ENCODE measurements at places on chromosomes 5 and 9. TPM values are rescaled to one million over a fixed set of nuclear protein-coding genes. Genes with fewer than 3 reads are reported as not detected.

- DNase-seq: no peak
These were observed 46.2 kb downstream of the PAX5 start for GRCh38 chr9:36987891-36988290.

DNA sequence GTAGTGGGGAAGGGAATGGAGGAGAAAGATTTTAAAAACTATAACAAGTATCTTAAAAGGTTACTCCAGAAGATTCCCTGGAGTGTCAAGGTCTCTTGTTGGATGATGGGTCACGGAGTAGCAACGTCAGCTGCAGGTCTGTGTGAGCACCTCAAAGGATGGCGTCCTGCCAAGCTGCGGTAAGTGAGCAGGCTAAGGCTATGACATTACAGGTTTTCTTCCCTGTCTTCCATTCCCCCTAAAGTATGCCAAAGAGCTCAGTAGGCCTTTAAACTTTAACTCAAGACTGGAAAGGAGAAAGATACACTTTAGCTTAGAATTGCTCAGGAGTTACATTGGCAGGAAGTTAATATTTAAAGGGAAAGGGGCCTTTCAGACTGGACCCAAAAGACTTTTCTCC is 17.5 kb downstream of the SPOCK1 start:
- DNase-seq: no peak

GRCh38 chr5:149804478-149805450 is 74.7 kb downstream of the PPARGC1B start:
- DNase-seq: no peak

- no peak for DNase-seq
These were observed 21.5 kb upstream of the SEMA4D start for GRCh38 chr9:89519366-89519805.

GRCh38 chr9:137445930-137446431 is 4.8 kb upstream of the ENTPD8 start:
- DNase-seq: no peak

The APBA1 gene
- total RNA-seq: 2.4 TPM

DNA sequence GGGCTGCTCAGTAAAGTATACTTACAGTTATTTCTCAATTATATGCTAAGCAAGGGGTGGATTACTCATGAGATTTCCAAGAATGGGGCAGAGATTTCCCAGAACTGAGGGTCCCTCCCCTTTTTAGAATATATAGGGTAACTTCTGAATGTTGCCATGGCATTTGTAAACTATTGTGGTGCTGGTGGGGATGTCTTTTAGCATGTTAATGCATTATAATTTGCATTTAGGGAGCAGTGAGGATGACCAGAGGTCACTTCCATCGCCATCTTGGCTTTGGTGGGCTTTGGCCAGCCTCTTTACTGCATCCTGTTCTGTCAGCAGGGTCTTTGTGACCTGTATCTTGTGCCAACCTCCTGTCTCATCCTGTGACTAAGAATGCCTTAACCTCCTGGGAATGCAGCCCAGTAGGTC is 35.5 kb downstream of the TTC1 start:
- no peak for DNase-seq

GRCh38 chr5:177220576-177220975 is 82.9 kb downstream of the RAB24 start:
- no peak for DNase-seq

GRCh38 chr9:38263532-38263931 is 129.0 kb upstream of the ALDH1B1 start:
- no peak for DNase-seq

DNA sequence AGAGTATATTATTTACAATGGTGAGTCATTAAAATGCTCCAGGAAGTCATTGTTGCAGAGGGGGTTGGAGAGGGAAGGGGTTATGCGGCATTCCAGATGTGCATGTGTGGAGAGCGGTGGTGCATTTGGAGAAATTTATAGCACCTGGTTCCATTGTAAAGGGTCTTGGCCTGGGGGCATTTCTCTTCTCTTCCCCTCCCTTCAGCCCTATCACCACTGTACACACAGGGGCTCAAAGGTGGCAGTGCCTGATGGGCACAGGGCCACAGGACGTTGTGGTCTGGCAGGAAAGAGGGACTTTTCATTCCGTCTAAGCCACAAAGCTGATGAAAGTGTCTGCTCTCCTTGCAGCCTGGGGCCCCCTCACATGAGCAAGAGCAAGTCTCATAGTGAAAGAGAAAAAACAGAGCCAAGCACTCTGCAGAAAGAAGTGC is 442.4 kb upstream of the ZNF462 start:
- no peak for DNase-seq

The SLC28A3 gene
- total RNA-seq: 0.60 TPM

DNA sequence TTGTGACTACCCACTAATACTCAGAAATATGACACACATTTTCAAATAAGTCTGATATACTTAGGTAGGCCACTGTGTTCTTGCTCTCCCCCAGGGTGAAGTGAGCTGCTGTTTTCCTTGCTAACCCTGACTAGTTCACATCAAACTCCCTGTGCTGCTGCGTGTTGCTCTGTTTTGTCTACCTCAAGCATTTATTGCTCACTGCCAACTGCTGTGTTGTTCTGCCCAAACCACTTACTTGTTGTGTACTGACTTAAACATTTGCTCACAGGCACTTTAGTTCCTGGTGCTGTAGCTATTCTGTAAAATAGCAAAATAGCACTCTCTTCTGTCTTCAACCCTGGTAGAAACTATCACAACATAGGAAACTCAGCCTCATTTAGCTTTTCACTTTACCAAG is 255.7 kb downstream of the HCN1 start:
- DNase-seq: no peak

DNA sequence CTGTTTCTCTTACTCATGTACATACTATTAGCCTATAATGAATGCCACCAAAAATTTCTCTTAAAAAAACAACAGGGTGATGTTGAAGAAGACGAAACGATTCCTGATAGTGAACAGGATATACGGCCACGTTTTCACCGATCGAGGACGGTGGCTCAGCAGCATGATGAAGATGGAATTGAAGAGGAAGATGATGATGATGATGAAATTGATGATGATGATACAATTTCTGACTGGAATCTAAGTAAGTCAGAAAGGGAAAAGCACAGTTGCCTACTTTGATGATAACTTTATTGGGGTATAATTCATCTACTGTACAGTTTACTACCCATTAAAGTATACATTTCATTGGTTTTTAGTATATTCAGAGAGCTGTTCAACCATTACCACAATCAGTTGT is 66.5 kb downstream of the TNPO1 start:
- DNase-seq: no peak

The CKMT2 gene
- not detected for total RNA-seq

The SVEP1 gene
- not detected for total RNA-seq

- no peak for DNase-seq
These were observed 259.5 kb downstream of the GRIA1 start for GRCh38 chr5:153749960-153750359.

The HMGCS1 gene
- 216 TPM for total RNA-seq

Measured in activated T-helper 1 cell treated with anti-CD3 and anti-CD28 coated beads, Interleukin-12 subunit alpha, Interleukin-12 subunit beta, Interleukin-2, Interleukin-4 antibody, amounts not matched to agents 30 ng/mL and 10 ng/mL and 1 ng/mL, durations not matched to agents 14 hours and 24 hours and 36 hours (primary cell).